K562 (cell line): ENCODE measurements at places on chromosomes 4 and X.

- DNase-seq: no peak
Observed at GRCh38 chrX:10414862-10415261, 205.5 kb downstream of the MID1 start.

- no peak for DNase-seq
Observed at GRCh38 chr4:3123181-3123671, 48.7 kb downstream of the HTT start.

DNA sequence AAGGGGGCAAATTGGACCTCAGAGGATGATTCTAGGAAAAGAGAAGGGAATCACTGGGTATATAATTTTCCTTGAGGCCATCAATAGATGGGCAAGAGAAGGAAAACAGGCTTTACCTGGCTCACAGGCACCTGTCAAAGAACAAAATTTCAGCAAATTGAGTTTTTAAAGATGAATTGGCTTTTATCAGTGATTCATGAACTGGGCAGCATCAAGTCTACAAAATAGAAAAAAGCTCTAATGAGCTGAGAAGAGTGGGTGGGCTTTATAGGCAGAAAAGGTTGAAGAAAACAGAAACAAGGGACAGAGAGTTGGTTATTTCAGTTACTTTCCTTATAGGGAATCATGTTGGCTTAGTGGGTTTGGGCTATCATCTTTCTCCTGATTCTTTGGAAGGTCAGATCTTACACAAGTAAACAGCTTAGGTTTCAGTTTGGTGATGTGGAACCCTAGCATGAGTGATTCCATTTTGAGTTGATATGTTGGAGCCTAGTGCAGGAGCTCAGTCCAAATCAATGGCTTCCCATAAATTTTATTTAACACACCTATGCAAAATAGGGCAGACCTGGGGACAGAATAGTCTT lies 120.7 kb upstream of the MED14 start:
- no peak for DNase-seq

- DNase-seq: no peak
Observed at GRCh38 chr4:168765726-168766125, 244.3 kb downstream of the CBR4 start.
